ENCODE measurements at places on chromosomes 11 and 22. TPM values are rescaled to one million over a fixed set of nuclear protein-coding genes. Genes with fewer than 3 reads are reported as not detected.

The OR10A2 gene
- not detected for total RNA-seq

The SNX32 gene
- 0.92 TPM for total RNA-seq

The VPREB1 gene
- not detected for total RNA-seq

The NPAS4 gene
- total RNA-seq = not detected

The IFITM1 gene
- 97.4 TPM for total RNA-seq

The SOX10 gene
- total RNA-seq = not detected

The FOLR3 gene
- not detected for total RNA-seq

The RBMXL2 gene
- not detected for total RNA-seq

The ARHGAP42 gene
- total RNA-seq = not detected

The MUC5AC gene
- total RNA-seq = not detected

The MMP8 gene
- total RNA-seq = not detected

The APBB1 gene
- 154 TPM for total RNA-seq

- H3K4me3 ChIP-seq = peak overlapping the region; percentile 70
- no peaks in the 10 kb centered on the region for H3K27me3 ChIP-seq
- peaks cover 31% of the 10 kb centered on the region for H3K36me3 ChIP-seq
These were observed 442 bp downstream of the COPB1 start for GRCh38 chr11:14499178-14499559.

- DNase-seq = no peak
- no peak overlapping the region for H3K27ac ChIP-seq
These were observed 12.3 kb upstream of the MPEG1 start for GRCh38 chr11:59225017-59225416.

GRCh38 chr22:21736084-21736642 lies 569 bp upstream of the YPEL1 start:
- no peaks in the 10 kb centered on the region for H3K36me3 ChIP-seq
- H3K4me3 ChIP-seq = peak overlapping the region; percentile 51
- H3K4me1 ChIP-seq = no peaks in the 10 kb centered on the region
- DNase-seq = no peak
- H3K27ac ChIP-seq = peak overlapping the region; percentile 19

DNA sequence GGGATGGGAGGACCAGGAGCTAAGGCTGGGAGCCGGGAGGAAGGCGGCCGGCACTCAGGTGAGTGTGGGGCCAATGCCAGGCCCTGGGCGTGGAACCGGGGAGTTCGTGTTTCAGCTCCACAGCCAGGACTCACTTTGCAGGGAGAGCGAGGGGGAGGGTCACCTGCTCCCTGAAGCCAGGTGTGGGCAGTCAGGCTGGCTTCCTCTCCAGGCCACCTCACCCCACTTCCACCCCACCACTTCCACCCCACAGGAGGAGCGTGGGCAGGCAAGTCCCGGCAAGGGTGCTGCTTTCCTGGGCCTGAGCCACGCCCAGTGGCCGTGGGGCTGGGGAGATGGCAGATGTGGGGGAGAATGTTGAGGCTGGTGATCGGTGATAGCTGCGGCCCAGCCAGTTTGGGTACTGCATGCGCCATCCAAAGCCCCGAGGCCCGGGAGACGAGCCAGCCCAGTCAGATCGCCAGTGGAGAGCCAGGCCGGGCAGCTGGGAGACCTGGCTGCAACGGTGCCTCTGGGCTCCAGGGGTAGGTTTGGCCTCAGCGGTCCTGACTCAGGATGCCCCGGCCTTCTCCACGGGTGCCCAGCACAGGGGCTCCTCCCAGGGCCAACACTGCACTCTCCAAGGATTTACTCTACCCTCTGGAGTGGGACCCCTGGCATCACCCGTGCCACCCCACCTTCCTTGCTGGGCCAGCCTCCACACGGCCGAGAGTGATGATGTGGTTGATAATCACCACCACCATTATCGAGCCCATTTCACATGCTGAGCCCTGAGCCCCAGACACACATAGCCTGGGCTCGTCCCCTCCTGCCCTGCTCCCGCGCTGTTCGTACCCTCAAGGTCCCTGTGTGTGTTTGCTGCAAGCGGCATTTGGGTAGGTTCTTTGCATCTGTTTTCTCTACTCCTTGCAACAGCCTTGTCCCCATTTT lies 93.8 kb downstream of the WNT7B start:
- H3K36me3 ChIP-seq = no peaks in the 10 kb centered on the region
- H3K4me1 ChIP-seq = no peaks in the 10 kb centered on the region
- H3K27me3 ChIP-seq = peaks cover 4% of the 10 kb centered on the region
- no peak overlapping the region for H3K4me3 ChIP-seq
- no peak overlapping the region for H3K27ac ChIP-seq

DNA sequence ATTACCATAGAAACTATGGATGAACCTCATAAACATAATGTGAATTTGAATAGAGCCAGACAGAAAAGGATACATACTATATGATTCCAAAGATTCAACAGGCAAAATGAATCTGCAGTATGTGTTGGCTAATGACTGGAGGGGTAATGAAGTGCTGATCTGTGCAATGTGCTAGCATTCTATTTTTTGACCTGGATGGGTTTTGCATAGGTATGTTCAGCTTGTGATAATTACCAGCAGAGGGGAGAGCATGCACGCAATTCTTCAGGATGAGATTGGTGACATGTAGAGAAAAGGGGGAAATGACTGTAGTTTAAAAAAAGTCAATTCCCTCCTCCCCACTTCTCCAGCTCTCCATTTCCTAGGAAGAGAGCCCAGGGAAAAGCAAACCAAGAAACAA lies 618 bp upstream of the CCDC81 start:
- H3K36me3 ChIP-seq = no peaks in the 10 kb centered on the region
- no peak overlapping the region for H3K27ac ChIP-seq
- no peaks in the 10 kb centered on the region for H3K4me1 ChIP-seq

DNA sequence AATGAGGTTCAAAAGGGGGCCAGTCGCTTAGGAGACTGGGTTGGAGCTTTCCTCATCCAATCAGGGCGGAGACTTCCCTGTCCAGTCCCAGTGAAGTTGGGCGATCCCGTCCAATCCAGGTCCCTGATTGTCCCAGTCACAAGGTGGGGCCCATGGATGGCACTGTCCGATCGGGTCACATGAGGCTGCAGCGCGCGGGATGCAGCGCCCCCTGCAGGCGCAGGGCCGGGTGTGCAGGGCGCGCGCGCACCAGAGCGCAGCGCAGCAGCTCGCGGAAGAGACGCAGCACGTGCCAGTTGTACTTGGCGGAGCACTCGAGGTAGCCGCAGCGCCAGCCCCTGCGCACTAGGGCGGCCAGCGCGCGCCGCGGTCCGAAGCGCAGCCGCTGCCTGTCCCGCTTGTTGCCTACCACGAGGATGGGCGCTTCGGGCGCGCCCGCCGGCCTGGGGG lies 2.3 kb downstream of the RASL10A start:
- peaks cover 27% of the 10 kb centered on the region for H3K27me3 ChIP-seq
- no peak overlapping the region for H3K27ac ChIP-seq
- H3K36me3 ChIP-seq = no peaks in the 10 kb centered on the region
- H3K4me1 ChIP-seq = peaks cover 13% of the 10 kb centered on the region

- H3K36me3 ChIP-seq = no peaks in the 10 kb centered on the region
- DNase-seq = no peak
- H3K27me3 ChIP-seq = peaks cover 3% of the 10 kb centered on the region
These were observed 7.8 kb downstream of the ELFN2 start for GRCh38 chr22:37419370-37419968.

DNA sequence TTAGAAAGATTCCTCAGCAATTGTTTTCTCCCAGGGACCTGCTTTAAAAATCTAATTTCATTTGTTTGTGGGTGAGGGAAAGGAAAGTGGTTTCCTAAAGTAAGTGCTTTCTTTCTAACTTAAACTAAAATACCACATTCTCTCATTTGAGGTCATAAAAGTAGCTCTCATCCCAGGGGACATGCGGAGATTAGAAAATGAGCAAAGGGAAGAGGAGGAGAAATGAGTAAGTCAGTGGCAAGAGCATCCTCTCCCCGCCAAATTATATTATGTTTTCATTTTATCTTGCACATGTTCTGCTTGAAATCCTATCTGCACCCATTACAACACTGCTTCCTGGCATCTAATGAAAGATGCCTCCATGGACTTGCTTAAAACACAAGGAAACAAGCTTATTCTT lies 191.4 kb downstream of the ARHGAP42 start:
- DNase-seq = no peak
- no peaks in the 10 kb centered on the region for H3K36me3 ChIP-seq
- no peaks in the 10 kb centered on the region for H3K27me3 ChIP-seq
- no peaks in the 10 kb centered on the region for H3K4me1 ChIP-seq

GRCh38 chr22:35276019-35276418 lies 18.7 kb downstream of the HMGXB4 start:
- no peaks in the 10 kb centered on the region for H3K27me3 ChIP-seq
- H3K27ac ChIP-seq = no peak overlapping the region
- no peak overlapping the region for H3K4me3 ChIP-seq
- H3K36me3 ChIP-seq = peaks cover 5% of the 10 kb centered on the region

- no peaks in the 10 kb centered on the region for H3K4me1 ChIP-seq
- H3K27me3 ChIP-seq = no peaks in the 10 kb centered on the region
- DNase-seq = no peak
- H3K36me3 ChIP-seq = no peaks in the 10 kb centered on the region
- H3K27ac ChIP-seq = no peak overlapping the region
- H3K4me3 ChIP-seq = no peak overlapping the region
These were observed 27.3 kb downstream of the BDNF start for GRCh38 chr11:27672836-27673464.

- no peak overlapping the region for H3K4me3 ChIP-seq
- H3K4me1 ChIP-seq = no peaks in the 10 kb centered on the region
- no peak for DNase-seq
- no peaks in the 10 kb centered on the region for H3K27me3 ChIP-seq
These were observed 215.2 kb upstream of the MPPED2 start for GRCh38 chr11:30801357-30801756.

DNA sequence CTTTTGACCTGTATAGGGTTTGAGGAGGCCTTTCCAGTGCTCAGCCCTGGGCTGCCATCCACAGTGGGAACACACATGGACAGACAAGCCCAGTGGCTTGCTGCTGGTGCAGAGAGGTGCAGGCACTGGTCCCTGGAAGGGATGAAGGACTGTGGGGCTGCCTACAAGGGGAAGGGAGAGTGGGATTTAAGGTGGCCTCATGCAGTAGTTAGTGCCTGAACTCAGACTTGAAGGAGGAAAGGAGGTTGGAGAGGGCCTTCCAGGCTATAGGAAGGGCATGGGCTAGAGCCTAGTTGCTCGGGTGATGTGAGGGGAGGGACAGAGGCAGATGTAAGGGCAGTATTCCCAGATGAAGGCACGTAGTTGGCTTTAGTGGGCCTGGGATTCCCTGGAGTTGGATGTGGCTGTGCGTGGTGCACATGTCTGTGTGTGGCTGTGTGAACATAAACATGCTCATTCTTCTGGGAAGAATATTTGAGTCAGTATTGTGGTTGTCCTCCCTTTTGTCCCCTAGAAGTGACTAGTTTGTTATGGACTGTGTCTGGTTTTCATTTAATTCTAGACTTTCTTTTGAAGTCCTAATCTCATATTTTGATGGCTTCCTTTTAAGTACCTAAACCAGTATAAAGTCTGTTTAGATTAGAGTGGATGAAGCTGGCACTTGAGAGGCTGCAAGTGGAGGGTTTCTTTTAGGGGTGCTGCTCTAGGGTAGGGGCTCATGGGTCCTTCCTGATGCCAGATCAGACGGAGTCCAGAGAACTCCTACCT lies 18.4 kb downstream of the YDJC start:
- H3K4me3 ChIP-seq = no peak overlapping the region
- H3K27me3 ChIP-seq = no peaks in the 10 kb centered on the region
- no peak overlapping the region for H3K27ac ChIP-seq
- no peaks in the 10 kb centered on the region for H3K4me1 ChIP-seq
- H3K36me3 ChIP-seq = peaks cover 46% of the 10 kb centered on the region

GRCh38 chr22:33563220-33563964 lies 356.9 kb downstream of the LARGE1 start:
- no peaks in the 10 kb centered on the region for H3K36me3 ChIP-seq
- H3K4me3 ChIP-seq = no peak overlapping the region
- no peaks in the 10 kb centered on the region for H3K27me3 ChIP-seq
- no peak overlapping the region for H3K27ac ChIP-seq
- H3K4me1 ChIP-seq = no peaks in the 10 kb centered on the region
- DNase-seq = no peak

- no peaks in the 10 kb centered on the region for H3K4me1 ChIP-seq
- H3K27ac ChIP-seq = no peak overlapping the region
- H3K36me3 ChIP-seq = no peaks in the 10 kb centered on the region
- DNase-seq = no peak
- H3K27me3 ChIP-seq = no peaks in the 10 kb centered on the region
These were observed 1.3 kb downstream of the ACR start for GRCh38 chr22:50739279-50739691.

- H3K27ac ChIP-seq = no peak overlapping the region
- peaks cover 10% of the 10 kb centered on the region for H3K4me1 ChIP-seq
- no peaks in the 10 kb centered on the region for H3K27me3 ChIP-seq
- DNase-seq = no peak
These were observed 23.6 kb downstream of the APOL3 start for GRCh38 chr22:36136988-36137387.

DNA sequence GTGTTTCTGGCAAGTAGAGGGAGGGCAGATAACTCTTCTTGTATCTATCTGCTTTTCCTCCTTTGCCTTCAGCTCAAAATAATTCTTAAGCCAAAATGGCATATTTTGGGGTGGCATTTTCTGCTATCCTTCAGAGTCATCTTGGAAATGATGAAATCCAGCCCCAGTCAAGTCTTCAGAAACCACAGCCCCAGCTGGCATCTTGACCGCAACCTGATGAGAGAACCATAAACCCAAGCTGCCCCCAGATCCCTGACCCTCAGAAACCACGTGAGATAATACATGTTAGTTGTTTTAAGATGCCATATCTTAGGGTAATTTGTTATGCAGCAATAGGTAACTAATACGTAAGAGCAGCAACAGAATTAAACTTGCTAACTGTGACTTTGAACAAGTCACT lies 15.1 kb upstream of the PAMR1 start:
- H3K36me3 ChIP-seq = no peaks in the 10 kb centered on the region
- no peak for DNase-seq
- no peak overlapping the region for H3K4me3 ChIP-seq
- no peaks in the 10 kb centered on the region for H3K4me1 ChIP-seq

DNA sequence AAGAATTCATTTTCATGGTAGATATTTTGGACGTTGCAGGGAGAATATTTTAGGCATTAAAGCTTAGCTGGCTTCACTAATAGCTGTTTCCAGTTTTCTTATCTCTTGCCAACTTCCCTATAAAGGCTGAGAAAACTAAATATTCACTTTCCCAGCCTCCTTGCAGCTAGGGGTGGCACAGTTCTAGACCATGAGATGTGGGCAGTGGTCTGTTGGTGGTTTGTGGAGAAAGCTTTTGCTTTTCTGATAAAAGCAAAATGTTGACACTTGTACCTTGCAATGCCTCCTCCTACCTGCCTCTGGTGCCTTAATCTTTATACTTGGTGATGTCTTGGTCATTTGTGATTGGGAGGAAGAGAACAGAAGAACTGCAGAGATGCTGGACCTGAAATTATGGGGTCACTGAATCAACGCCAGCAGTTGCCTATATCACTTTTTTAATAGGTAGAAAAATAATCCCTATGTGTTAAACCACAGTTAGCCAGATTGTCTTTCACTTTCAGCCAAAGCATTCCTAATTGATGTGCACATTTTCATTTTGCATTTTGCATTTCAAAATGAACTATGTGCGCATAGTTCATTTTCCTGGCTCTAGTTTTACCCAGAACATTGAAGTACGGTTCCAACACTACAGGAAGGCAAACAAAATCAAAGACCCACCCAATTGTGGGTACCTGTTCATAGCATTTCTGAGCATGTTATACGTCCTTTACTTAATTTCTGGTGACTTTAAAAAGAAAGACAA lies 24.9 kb upstream of the ABTB2 start:
- H3K36me3 ChIP-seq = no peaks in the 10 kb centered on the region
- H3K27ac ChIP-seq = no peak overlapping the region
- H3K4me1 ChIP-seq = no peaks in the 10 kb centered on the region

- H3K36me3 ChIP-seq = no peaks in the 10 kb centered on the region
- no peak overlapping the region for H3K4me3 ChIP-seq
- no peaks in the 10 kb centered on the region for H3K27me3 ChIP-seq
These were observed 72.9 kb upstream of the ANO1 start for GRCh38 chr11:70005107-70005818.
